ENCODE measurements at places on chromosomes 6 and 20.
A peak's percentile ranks its signal among the peaks of the same experiment; 100 is the strongest.

GRCh38 chr6:20757761-20758160 is 223.5 kb downstream of the CDKAL1 start:
- no peak for ATAC-seq

GRCh38 chr20:37574199-37574890 is 46.7 kb upstream of the BLCAP start:
- ATAC-seq: no peak

GRCh38 chr6:164208371-164208770 is 793.9 kb downstream of the QKI start:
- ATAC-seq: no peak

DNA sequence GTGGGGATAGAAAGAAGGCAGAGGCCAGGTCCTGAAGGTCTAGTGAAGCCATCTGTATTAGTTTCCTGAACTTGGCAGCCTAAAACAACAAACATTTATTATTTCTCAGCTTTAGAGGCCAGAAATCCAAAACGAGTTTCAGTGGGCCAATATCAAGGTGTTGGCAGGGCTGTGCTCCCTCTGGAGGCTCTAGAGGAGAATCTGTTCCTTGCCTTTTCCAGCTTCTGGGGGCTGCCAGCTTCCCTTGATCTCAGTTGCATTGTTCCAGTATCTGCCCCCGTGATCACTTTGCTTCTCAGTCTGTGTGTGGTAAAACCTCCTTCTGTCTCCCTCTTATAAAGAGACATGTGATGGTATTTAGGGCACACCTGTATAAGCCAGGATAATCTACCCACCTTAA is 82.4 kb downstream of the MAFB start:
- ATAC-seq: no peak

DNA sequence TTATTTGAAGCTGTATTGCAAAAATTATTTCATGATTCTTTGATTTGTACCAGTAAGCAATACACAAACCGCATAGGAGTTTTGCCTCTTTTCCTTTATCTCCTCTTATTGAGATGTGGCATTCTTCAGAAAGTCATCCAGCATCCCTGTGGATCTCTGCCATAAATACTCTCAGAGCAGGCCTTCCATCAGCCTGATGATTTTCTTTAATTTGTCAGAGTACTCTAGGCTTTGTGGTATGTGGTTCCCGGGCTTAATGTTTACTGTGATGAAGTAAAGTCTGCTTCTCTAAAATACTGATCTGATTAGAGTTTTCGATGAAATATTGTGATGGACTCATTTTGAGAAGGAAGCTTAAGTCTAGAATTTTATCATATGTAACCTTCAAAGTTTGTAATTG is 31.1 kb upstream of the SLC35D3 start:
- ATAC-seq: no peak

- ATAC-seq: no peak
Observed at GRCh38 chr6:115610696-115611095, 450.0 kb downstream of the FRK start.

GRCh38 chr20:19213946-19214490 is 1.6 kb downstream of the SLC24A3 start:
- no peak for ATAC-seq

DNA sequence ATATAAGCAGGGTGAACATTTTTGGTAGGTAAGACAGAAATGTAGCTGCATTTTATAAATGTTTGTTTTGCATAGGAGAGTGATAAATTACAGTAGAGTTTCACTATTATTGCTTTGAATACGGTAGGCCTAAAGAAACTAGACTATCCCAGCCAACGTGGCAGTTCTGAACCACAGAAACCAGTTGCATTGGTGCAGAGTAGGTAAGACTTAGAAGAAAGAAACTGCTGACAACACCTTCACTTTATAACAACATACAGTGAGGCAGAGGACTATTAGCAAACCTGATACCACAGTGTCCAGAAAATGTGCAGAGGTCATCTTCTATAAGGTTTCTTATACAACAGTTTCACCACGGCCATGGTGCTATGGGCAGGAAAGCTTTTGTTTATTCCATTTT is 566.1 kb downstream of the KIF16B start:
- no peak for ATAC-seq

DNA sequence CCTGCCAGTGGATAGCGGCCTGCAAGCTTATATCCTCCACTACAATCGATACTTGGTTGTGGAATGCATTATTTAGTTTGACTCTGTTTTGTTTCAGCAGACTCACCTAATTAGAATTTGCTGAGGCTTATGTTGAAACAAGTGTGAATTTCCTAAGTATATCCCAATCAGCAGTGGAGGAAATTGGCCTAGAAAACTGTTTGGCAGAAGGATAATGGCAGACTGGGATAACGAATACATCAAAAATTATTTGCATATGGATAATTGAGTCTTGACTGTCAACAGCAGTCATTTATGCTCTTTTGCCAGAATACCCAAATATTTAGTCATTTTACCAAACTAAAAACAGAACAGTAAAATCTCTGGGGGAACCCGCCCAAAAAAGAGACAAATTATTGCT is 261.0 kb downstream of the DOK5 start:
- no peak for ATAC-seq

DNA sequence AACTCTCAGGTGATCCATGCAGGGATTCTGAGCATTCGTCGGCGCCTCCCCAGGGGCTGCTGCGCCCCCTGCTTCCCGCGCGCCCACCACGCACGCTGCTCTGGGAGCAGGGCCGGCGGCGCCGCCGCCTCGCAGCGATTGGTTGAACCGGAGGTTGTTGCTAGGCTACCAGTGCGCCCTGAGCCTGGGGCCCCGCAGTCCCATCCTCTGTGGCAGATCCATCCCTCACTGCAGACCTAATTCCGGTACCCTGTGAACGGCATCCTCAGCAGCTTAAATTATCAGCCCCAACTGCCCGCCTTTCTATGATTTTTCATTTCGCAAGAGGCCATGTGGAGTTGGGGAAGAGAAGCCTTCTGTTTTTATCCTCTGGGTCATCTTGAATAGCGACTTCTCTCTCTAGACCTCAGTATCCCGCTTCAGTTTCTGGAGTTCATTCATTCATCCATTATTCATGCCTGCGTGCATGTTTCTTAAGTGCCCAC is 15.4 kb downstream of the PNPLA1 start:
- ATAC-seq: no peak

GRCh38 chr6:31734247-31734820 is 2.0 kb downstream of the CLIC1 start:
- no peak for ATAC-seq

DNA sequence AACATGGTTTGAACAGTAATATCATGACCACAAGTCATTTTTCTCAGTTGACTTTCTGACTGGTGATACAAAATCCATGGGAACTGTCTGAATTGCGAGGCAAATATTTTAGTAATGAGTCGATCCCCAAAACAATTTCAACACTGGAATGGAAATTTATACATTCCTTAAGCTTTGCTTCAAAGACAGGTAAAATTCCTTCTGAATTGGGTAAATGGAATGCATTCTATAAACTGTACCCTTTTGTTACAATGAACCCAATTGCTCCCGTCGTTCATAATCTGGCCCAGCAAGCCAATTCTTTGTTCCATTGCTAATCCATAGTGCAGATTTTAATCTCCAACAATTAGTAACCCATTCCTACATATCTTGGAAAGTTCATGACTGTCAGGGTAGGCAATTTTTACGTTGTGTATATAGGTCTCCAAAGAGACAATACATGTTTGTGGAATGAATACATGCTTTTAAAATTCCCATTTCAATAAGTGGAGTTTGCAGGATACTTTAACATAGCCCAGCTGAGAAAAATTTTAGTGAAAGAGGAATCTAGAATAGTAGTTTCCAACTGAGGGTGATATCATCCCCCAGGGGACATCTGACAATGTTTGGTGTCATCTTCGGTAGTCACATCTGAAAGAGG is 32.7 kb downstream of the CYP24A1 start:
- no peak for ATAC-seq

GRCh38 chr6:142874676-142875075 is 70.3 kb downstream of the HIVEP2 start:
- ATAC-seq: peak; percentile 44

Data from activated CD4-positive, CD25-positive, alpha-beta regulatory T cell treated with anti-CD3 and anti-CD28 coated beads, Interleukin-2, amount 50 U/mL, for 24 hours (primary cell).